Activated CD4-positive, alpha-beta T cell treated with anti-CD3 and anti-CD28 coated beads, Interleukin-2, amount 50 U/mL, for 1 hour (primary cell): ENCODE measurements at places on chromosomes 6 and 20.

- peak; percentile 26 for DNase-seq
Observed at GRCh38 chr6:90249458-90249857, 47.2 kb downstream of the BACH2 start.

DNA sequence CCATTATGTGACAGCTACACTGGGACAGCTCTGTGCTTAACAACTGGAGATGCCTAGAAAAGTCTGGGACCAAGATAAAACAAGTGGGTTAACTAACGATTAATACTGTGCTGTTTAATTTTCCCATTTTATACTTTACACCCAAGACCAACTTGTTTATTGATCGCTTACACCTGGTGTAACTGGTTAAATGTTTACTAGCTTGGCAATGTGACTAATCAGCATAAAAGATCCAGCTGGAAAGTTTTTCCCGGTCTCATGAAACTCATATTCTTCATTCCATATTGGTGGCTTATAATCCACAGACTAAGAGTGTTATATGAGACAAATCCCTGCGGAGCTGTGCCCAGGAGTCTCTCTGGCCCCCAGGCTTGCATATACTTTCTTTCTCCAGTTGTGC is 101.7 kb upstream of the GJE1 start:
- DNase-seq = no peak

GRCh38 chr20:43849496-43850186 is 65.0 kb upstream of the TOX2 start:
- DNase-seq = no peak

DNA sequence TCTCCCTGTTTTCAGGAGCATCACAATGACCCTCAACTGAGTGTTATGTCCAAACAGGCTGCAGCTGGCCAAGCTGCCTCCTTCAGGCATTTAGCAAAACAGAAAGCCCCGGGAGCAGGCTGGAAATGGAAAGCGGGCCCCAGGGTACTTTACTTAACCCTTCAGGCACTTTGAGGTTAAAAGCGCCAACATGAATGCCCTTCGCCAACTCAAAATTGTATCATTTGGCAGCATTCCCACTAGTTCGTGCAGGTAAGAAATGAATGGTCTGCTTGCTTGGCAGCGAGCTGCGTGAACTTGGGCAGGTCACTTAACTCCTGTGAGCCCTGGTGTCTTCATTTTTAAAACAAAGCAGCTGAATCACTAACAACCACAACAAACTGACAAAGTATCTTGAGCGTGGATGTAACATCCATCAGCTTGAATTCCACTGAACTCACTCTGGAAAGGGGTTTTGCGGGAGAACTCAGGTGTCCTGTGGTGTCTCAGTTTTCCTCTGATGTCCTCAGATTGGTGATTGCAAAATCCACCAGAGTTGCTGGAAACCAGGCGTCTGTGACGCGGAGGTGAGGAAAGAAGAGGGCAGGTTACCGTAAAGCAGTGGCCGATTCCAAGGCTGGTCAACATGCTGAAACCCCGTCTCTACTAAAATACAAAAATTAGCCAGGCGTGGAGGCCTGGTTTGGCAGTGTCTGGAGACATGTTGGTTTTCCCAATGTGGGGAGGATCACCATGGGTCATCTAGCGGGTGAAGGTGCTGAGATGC is 118.8 kb upstream of the ZNF217 start:
- DNase-seq = no peak

DNA sequence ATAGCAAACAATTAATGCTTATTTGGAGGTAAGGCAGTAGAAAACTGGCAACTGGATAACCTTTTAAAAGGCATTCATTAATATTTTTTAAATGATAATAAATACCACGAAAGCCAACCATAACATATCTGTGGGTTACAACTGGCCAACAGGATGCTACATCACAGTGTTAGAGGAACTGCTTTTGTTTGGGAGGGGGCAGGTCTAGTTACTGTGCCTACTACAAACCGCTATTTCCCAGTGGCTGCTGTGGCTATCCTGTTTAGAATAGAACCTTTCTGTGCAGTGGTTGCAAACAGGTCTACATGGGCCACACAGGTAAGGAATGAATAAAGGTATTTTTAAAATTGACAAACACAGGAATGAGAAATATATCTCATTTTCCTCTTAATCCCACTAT is 976 bp downstream of the PIGT start:
- no peak for DNase-seq

GRCh38 chr6:40164345-40164755 is 230.1 kb upstream of the MOCS1 start:
- DNase-seq = no peak
